ENCODE measurements at places on chromosomes 6 and 20. TPM values are rescaled to one million over a fixed set of nuclear protein-coding genes. Genes with fewer than 3 reads are reported as not detected.
A peak's percentile ranks its signal among the peaks of the same experiment; 100 is the strongest.

DNA sequence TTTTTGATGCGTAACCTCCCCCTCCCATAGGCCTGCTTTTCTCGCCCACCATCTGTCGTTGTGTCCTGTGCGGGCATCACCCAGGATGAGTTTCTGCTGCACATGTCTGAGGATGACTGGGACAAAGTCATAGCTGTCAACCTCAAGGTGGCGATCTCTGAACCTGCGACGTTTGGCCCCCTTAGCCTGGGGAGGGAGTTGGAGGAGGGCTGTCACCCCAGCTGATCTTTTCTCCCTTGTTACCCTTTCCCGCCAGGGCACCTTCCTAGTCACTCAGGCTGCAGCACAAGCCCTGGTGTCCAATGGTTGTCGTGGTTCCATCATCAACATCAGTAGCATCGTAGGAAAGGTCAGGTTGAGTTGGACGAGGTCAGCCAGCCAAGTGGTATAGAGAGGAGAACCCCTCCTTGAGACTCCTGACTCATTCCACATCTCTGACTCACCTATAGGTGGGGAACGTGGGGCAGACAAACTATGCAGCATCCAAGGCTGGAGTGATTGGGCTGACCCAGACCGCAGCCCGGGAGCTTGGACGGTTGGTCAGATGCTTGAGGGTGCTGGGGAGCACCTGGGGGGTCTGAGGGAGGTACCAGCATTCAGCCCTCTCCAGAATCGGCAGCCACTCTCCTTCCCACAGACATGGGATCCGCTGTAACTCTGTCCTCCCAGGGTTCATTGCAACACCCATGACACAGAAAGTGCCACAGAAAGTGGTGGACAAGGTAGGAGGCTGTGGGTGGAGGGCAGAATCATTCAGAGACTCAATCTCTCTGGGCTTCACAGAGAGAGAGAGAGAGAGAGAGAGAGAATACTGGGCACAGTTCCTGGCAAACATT lies 954 bp downstream of the HSD17B8 start:
- H3K4me3 ChIP-seq, result peak overlapping the region; percentile 93
- H3K4me1 ChIP-seq, result peaks cover 61% of the 10 kb centered on the region
- no peak for DNase-seq
- H3K27me3 ChIP-seq, result no peaks in the 10 kb centered on the region

GRCh38 chr6:22043284-22043962 lies 253.4 kb downstream of the PRL start:
- no peak for DNase-seq
- no peak overlapping the region for H3K4me3 ChIP-seq
- no peaks in the 10 kb centered on the region for H3K4me1 ChIP-seq
- no peaks in the 10 kb centered on the region for H3K27me3 ChIP-seq
- H3K27ac ChIP-seq, result no peak overlapping the region

- no peak overlapping the region for H3K27ac ChIP-seq
- no peak for DNase-seq
- H3K4me1 ChIP-seq, result peaks cover 11% of the 10 kb centered on the region
- H3K4me3 ChIP-seq, result no peak overlapping the region
- no peaks in the 10 kb centered on the region for H3K27me3 ChIP-seq
- H3K36me3 ChIP-seq, result no peaks in the 10 kb centered on the region
Measured at GRCh38 chr6:14673201-14673600, 555.6 kb downstream of the CD83 start.

DNA sequence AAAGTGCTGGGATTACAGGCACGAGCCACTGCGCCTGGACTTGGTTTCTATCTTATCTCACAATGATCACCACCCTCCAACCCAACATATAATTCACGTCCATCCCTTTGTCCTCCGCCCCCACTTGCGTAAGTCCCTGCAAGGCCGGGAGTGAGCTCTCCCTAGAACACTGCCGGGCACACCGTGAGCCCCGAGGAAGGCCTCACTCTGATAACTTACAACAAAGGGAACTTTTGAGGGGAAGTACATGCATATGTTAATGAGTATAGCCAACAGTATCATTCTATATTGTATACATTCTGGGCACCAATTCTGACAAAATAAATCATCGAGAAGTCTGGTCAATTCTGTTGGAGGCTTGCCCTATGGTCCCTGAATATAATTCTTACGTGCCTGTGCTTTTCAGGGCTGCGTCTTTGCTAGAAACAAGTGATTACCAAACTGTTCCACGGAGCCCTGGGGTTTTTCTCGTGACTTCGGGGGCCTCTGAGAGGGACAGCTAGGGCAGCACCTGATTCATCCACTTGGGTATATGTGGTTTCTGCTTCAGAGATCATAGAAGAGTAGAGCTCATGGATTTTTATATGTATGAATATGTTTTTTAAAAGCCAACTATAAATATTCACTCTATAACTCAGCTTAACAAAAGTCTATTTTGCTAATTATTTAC lies 469.8 kb upstream of the AGPAT4 start:
- no peaks in the 10 kb centered on the region for H3K36me3 ChIP-seq
- H3K4me3 ChIP-seq, result no peak overlapping the region
- no peaks in the 10 kb centered on the region for H3K4me1 ChIP-seq
- H3K27me3 ChIP-seq, result no peaks in the 10 kb centered on the region
- DNase-seq, result no peak

Gene EXOC2
- 30.9 TPM for total RNA-seq

- no peak for DNase-seq
- peaks cover 25% of the 10 kb centered on the region for H3K27me3 ChIP-seq
Measured at GRCh38 chr6:143394389-143394788, 56.1 kb downstream of the ADAT2 start.

All from T-helper 17 cell (primary cell).